ENCODE measurements at places on chromosomes 7 and 10.

GRCh38 chr7:11133436-11133959 is 159.8 kb downstream of the PHF14 start:
- DNase-seq = no peak

GRCh38 chr7:39073432-39073831 is 95.7 kb downstream of the POU6F2 start:
- no peak for DNase-seq

DNA sequence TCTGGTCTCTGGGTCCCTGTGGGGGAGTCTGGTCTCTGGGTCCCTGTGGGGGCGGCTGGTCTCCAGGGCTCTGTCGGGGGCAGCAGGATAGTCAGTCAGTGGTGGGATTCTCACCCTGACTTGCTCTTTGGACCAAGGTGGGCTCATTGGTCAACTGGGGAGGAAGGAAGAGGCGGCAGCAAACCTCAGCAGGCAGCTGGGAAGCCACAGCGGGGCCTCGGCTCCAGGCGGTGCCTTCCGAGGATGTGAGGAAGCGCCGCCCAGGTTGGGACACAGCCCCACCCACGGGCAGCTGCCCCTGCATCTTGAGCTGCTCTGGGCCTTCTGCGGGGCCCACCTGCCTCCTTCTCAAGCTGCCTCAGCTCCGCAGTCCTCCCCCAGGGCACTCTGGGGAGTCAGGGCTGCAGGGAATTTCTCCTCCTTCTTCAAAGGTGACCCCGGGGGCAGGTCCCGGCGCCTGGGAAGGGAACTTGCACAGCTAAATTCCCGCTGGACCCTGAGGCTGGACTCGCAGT is 20.4 kb upstream of the KNDC1 start:
- DNase-seq = no peak

- no peak for DNase-seq
These were observed 548.7 kb upstream of the GALNT17 start for GRCh38 chr7:70582927-70583895.

GRCh38 chr7:156473476-156474240 is 166.9 kb upstream of the RNF32 start:
- no peak for DNase-seq

GRCh38 chr7:139647814-139648390 is 124.4 kb downstream of the CLEC2L start:
- no peak for DNase-seq

- DNase-seq = no peak
These were observed 1064.6 kb upstream of the LRRTM3 start for GRCh38 chr10:65861249-65861648.

GRCh38 chr7:47391726-47392125 is 190.2 kb downstream of the TNS3 start:
- DNase-seq = no peak

GRCh38 chr7:85016286-85016685 is 170.6 kb downstream of the SEMA3D start:
- no peak for DNase-seq

GRCh38 chr10:113182154-113182553 is 232.1 kb downstream of the TCF7L2 start:
- DNase-seq = no peak

- DNase-seq = no peak
These were observed 1011.2 kb upstream of the GHITM start for GRCh38 chr10:83127942-83128575.

GRCh38 chr7:16174253-16174652 is 247.1 kb downstream of the CRPPA start:
- DNase-seq = no peak

- no peak for DNase-seq
These were observed 190.9 kb downstream of the KCNMA1 start for GRCh38 chr10:77446700-77447099.

- DNase-seq = no peak
These were observed 28.7 kb downstream of the GHRHR start for GRCh38 chr7:30992414-30992813.

- no peak for DNase-seq
These were observed 12.4 kb downstream of the GFRA1 start for GRCh38 chr10:116260599-116260998.

DNA sequence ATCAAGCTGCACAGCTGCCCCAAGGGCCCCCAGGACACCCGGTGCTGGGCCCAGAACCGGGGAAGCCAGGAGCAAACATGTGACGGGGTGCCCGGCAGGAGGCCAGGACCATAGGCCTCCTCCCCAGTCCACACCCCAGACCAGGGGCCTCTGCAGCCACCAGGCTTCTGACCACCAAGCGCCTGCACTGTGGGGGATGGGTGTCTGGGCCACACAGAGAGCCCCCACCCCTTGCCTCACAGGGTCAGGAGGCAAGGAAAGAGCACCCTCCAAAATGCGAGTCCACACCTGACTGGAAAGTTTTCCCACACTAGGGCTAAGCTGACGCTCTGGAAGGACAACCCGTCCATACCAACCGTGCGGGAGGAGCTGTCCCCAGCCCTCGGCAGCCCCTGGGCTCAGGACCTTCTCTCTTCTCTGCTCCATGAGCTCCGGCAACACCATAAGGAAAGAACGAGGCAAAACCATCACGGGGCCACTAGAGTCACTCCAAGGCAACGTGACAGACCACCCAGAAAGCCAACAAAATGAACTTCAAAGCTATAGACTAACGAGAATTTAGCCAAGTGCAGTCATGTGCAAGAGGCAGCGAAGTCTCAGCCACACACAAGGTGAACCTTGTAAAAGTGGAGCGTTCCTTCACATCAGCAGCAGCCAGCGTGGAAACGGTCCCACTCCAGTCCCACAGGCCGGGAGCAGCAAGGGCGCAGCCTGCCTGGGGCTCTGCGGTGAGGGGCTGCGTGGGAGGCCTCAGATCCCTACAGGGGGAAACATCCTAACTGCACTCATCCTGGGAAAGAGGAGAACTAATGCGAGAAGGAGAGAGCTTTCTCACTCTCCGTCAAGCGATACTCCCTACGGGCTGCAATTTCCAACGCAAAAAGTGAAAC is 5.1 kb downstream of the STK32C start:
- DNase-seq = no peak

- no peak for DNase-seq
These were observed 1011.3 kb downstream of the XPNPEP1 start for GRCh38 chr10:108911814-108912541.

GRCh38 chr10:76618641-76619040 is 1019.0 kb downstream of the KCNMA1 start:
- no peak for DNase-seq

- DNase-seq = peak; percentile 14
These were observed 139.2 kb downstream of the ETV1 start for GRCh38 chr7:13850185-13850752.

DNA sequence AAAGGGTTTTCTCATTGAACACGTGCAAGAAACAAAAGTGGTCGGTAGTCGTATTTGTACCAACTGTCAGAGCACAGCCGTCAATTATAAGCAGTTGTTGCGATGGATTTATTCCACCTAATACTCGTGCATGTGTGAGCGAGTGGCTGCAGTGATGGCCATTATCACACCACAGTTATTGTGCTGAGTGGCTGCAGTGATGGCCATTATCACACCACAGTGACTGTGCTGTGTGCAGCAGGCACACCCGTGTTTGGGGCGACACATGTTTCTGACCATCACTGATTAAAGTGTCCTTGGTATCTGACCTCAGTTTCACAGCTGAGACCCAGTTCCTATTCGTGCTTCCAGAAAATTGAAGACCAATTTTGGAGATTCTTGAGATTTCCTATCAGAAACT is 142.9 kb upstream of the PFKP start:
- DNase-seq = no peak

GRCh38 chr10:6133331-6134098 is 44.7 kb downstream of the RBM17 start:
- no peak for DNase-seq

DNA sequence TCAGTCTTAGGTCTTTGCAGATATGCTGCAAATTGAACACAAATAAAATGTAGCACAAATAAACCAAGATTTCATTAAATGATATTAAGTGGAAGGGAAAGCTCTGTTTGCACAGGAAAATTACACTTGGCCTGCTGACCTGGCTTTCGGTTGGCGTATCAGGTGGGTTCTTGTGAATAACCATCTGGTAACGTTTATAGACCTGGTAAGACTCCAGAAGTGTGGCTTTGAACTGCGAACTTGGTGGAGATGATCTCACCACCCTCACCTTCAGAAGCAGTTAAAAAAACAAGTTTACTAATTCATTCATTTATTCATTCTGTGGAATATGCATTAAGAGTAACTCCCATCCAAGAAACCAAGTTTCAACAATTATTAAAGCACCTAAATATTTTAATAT is 28.1 kb downstream of the ATE1 start:
- DNase-seq = no peak

- no peak for DNase-seq
These were observed 40.3 kb upstream of the ADRB1 start for GRCh38 chr10:114003161-114003941.

GRCh38 chr7:121872831-121873288 is at the start of gene PTPRZ1:
Gene PTPRZ1 (plus strand): TSS chr7:121873161. CDS start chr7:121873500, 339 bp downstream.
- no peak for DNase-seq

DNA sequence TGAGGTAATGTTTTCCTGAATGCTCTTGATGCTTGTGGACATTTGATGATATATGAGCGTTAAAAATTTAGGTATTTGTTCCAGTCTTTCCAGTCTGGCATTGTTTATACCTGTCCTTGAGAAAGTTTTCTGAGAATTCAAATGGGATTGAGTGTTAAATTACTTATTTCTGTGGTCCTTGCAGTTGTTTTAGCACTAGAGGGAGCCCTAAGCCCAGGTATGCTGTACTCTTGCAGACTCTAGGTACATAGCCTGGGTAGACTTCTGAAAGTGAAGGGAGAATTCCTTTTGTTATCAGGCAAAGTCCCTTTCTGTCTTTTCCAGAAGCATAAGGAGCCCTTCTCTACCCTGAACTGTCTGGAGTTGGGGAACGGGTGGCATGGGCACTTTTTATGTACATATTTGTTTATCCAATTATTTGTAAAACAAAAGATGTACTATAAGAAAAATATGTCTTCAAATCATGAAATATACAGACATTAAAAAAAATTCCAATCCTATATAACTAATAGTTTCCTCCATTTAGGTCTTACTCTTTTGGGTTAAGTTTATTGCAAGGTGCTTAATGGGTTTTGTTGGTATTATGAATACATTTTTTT is 262.1 kb downstream of the ATRNL1 start:
- DNase-seq = no peak

DNA sequence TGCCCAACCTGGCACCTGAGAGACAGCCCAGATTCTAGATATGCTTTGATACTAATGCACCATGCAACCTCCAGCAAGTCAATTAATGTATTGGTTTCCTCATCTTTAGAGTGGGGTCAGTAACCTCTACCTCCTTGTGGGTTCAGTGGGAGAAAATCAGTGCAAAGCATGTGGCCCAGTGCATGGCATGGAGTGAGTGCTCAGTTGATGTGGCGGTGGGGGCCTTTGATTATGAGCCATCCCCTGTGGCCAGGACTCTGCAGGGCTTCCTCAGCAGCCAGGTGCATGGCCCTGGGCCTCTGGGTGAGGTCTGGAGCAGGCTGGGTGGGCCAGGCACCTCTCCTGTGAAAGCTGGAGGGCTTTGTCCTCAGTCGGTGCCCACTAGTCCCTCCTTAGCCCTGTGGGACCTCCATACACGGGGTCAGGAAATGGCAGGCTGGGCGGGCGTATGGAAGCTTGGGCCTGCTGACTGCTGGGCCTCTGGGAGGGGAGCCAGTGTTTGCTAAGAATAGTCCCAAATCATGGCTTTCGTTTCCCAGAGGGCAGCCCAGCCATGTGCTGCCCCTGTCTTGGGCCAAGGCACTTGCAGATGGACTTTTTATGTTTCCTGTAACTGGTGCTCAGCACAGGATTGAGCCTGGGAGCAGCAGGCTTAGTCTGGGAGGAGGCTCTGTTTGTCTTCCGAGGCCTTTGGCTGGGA is 3.4 kb downstream of the PALD1 start:
- DNase-seq = no peak

GRCh38 chr7:22660732-22661131 is 66.3 kb upstream of the IL6 start:
- no peak for DNase-seq

- DNase-seq = no peak
These were observed 139.2 kb downstream of the RAMP3 start for GRCh38 chr7:45296748-45297147.

- DNase-seq = peak; percentile 47
These were observed 667 bp downstream of the KLLN start for GRCh38 chr10:87862679-87863052.

DNA sequence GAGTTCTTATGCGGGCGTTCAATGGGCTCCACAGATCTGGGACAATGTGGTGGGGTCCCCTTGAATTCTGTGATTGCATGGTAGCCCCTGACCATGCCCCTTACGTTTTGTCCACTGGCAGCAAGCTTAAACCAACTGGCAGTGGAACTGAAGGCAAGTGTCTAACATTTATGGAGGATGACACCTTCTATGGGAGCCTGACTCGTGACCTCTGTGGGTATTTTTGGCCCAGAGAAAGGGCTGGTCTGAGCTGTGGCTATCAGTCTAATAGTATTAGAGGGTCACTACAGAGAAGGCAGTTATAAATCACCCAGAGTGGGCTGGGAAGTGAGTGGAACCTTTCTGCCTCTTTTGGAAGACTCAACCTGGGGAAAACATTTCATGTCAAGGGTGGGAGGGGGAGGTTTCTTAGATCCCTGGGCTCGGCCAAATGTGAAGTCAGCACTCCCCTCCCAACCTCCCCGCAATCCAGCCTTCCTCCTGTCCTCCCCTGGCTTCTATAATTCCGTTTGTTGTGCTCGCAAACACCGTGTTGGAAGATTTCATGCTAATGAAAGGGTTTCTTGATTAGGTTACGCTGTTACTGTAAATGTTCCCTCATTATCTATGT is 322.7 kb downstream of the RPS24 start:
- no peak for DNase-seq

GRCh38 chr7:13742126-13742525 is 247.3 kb downstream of the ETV1 start:
- DNase-seq = no peak

GRCh38 chr7:2814186-2814945 is 29.7 kb downstream of the GNA12 start:
- no peak for DNase-seq

DNA sequence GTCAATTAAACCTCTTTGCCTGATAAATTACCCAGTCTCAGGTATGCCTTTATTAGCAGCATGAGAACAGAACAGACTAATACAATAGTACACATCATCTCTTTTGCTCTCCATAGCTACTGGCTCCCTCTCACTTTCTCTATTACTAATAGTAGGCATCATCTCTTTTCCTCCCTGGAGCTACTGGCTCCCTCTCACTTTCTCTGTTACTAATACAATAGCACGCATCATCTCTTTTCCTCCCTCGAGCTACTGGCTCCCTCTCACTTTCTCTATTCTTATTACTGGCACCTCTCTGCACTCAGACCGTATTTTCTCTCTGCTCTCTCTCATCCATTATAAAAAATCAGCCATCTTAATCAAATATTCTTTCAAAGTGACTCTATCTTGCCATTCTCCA is 37.1 kb downstream of the SLC25A13 start:
- no peak for DNase-seq

GRCh38 chr10:60842694-60843093 is 64.4 kb downstream of the CDK1 start:
- DNase-seq = no peak

GRCh38 chr10:110793128-110793812 is 78.5 kb upstream of the PDCD4 start:
- no peak for DNase-seq

GRCh38 chr10:22133749-22134624 is 83.8 kb downstream of the EBLN1 start:
- DNase-seq = no peak

All from activated T-helper 1 cell treated with anti-CD3 and anti-CD28 coated beads, Interleukin-2, amount 50 U/mL, for 16 hours (primary cell).